ENCODE measurements at places on chromosomes 6 and 20.

GRCh38 chr20:59122566-59122919 is 41.1 kb upstream of the ZNF831 start:
- DNase-seq: no peak

DNA sequence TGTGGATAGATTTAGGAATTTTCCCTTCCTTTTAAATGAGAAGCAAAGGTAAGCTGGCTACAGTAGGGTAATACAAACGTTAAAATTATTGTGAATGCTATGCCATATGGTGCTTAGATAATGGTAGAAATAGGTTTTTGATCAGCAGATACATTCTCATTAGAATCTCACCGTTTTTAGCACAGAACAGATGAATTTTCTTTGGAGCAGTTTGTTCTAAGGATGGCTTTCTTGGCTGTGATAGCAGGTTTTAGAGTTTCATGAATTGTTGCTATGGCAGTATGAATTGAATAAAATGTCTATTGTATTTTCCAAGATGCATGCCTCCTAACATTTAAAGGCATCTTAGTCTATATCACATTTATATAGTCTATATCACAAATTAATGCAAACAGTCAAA is 1394.5 kb downstream of the EPHA7 start:
- no peak for DNase-seq

GRCh38 chr20:38342713-38343310 is 3.5 kb upstream of the LBP start:
- no peak for DNase-seq

GRCh38 chr6:12404651-12405050 is 114.5 kb downstream of the EDN1 start:
- DNase-seq: no peak

DNA sequence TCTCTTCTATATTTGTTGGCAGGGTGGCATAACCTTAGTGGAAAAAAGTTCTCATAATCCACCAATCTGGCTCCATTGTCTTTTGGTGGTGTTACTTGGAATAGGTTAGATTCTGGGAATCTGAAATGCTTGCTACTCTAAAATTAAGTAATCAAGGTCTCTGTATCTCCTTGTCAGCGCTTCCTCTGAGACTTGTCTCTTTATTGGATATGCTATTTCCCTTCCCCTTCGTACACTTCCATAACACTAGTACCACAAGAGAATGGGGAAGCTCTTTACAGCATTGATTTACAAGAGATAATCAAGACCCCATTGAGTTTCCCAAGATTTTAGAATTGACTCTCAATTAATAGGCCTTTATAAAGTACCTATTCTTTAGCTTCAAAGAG is 280.2 kb downstream of the ADGB start:
- no peak for DNase-seq

- no peak for DNase-seq
Measured at GRCh38 chr6:33839399-33840047, 35.7 kb upstream of the MLN start.

DNA sequence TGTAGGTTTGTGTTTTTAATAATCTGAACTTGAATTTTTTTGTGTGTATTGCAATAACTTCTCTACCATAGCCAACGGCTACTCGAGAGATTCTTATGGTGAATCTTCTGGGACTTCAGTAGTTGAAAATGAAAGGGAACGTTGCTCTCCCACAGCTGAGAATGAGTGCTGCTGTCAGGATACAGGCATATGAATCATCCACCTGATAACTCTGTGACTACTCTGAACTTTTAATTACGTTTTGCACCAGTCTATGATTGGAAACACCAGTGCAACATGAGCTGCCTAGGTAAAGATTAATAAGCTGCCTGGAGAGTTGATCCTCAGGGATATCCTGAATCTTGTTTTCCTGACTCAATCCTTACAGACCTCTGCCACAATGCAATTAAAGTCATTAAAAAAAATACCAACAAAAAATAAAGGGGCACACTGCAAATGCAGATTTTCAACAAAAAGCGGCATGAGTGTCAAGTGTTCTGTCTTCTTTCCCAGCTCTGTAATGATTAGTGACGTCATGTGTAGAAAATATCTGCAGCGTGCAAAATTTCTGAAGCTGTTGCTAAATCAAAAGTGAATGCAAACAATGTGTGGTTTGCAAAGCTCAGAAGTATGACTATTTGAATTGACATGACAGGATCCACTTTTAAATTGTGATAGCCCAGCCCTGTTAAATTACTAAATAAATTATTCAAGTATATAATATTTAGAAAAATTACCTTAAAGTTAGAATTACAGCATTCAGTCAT is 432.2 kb downstream of the HTR1B start:
- DNase-seq: no peak

GRCh38 chr6:166739117-166739975 is 112.3 kb upstream of the RPS6KA2 start:
- no peak for DNase-seq

GRCh38 chr20:37071481-37071911 is 24.3 kb downstream of the RBL1 start:
- no peak for DNase-seq

DNA sequence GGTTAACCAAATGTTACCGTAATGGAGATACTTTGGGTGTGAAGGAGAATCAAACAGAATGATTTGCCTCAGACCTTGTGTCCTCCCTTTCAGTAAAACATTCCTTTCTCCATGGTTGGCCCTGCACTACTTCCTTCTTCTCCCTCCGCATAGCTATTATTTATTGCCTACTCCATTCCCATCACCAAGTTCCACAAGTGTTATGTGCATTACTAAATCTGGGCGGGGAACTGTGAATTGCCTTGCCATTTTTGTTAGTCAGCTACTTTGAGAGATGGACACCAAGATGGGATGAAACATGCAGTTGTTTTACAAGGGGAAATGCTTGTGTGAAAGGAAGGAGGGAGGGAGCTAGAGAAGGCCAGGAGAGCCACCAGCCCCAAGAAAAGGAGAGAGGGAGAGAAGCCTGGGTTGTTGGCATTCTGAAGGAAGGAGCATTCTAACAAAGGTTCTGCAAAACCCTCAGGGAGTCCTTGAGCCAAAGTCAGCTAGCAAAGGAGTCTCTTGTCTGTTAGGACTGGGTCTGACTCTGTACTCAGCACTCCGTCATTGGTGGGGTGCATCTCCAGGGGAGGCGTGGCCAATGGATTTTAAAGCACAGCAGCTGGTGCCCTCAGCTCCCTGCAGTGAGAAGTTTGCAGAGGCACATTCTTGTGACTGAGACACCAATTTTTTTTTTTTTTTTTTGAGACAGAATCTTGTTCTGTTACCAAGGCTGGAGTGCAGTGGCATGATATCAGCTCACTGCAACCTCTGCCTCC is 83.6 kb upstream of the CHD6 start:
- DNase-seq: no peak

DNA sequence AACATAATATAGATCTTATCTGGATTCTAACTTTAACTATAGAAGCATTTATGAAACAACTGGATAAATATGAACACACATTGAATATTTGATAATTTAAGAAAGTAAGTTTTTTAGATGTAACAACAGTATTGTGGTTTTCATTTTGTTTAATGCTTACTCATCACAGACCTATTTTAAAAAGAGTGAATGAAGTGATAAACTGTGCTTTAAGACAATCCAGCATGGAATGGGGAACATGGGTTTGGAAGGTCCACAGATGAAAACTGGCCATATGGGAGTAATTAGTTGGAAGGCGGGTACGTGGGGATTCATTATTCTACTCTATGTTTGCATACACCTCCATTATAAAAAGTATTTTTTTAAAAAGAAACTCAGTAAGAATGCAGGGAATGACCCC is 21.2 kb downstream of the EPB41L2 start:
- DNase-seq: no peak

GRCh38 chr20:23048283-23049200 is 930 bp downstream of the THBD start:
- no peak for DNase-seq

DNA sequence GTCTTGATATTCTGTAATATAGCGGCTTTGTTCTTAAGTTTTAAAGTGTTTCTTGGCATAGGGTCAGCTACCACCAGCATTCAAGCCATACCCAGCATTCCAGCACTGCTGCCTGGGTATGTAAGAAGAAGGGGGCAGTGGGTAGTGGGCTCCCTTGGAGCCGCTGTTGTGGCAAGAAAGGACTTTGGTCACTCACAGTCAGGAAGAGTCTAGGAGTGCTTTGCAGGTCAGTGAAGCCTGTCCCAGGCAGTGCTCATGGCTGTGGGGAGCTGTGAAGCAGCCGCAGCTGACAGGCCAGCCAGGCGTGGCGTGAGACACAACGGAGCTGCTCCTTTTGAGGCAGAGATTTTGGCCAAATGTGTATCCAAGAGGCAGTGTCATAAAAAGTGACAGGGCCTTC is 512.0 kb downstream of the CDKAL1 start:
- no peak for DNase-seq

DNA sequence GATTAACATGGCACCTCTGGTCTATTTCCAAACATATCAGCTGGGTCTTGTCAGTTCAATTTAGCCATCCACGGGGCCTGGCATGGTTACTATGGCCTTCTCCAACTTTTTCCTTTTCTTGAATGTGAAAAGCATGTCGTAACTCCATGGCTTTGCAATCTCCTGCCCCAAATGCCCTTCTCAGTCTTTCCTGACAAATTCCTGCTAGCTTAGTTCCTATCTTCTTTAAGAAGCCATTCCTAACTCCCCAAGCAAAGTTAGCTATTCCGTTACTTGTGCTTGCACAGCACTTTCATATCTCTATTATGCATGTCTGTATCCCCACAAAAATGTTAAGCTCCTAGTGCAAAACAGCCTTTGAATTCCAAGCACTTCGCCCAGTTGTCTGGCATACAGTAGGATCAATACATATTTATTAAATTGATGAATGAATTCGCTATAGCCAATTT is 105.6 kb downstream of the AIG1 start:
- DNase-seq: no peak

DNA sequence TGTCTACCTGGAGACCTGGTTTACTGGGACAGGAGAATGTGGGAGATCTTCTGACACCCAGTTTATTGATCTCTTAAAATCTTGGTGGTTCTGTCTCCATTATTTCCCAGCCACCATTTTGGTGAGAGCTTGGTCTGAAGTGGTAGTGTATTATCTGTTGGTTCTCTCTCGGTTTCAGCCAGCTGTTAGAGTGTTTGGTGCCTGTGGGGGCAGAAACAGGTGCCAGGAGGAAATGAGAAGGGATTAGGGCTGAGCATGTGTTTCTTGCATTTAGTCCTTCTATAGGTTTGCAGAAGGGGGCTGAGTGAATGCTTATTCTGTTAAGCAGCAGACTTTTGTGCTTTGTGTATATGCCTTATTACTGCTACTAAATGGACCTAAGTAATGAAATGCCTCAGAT is 9.6 kb downstream of the JARID2 start:
- no peak for DNase-seq

DNA sequence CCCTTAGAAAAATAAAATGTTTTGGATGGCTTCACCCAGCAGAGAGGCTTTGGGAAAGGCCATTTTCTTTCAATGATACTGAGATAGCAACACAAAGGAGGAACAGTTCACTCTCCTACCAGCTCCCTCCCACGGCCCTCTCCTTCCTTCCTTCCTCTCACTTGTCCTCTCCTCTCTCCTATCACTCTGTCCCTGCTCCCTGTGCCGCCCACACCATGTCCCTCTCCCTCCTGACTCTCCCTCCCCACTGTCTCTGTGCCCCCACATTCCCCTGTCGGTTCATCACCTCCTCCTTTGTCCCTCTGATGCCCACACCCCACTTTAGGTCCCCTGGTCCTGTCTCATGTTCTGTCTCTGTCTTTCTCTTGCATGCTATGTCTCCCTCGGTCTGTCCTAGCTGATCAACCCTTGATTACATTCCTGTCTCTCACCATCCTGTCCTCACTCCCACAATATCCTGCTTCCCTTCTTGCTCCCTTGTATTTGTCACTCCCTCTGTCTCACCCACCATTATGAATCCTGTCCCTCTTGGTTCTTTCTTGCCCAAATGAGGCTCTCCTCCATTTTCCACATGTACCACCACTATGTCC is 30.1 kb downstream of the ELMO2 start:
- no peak for DNase-seq

- no peak for DNase-seq
Measured at GRCh38 chr20:17694767-17695166, 5.0 kb upstream of the BANF2 start.

DNA sequence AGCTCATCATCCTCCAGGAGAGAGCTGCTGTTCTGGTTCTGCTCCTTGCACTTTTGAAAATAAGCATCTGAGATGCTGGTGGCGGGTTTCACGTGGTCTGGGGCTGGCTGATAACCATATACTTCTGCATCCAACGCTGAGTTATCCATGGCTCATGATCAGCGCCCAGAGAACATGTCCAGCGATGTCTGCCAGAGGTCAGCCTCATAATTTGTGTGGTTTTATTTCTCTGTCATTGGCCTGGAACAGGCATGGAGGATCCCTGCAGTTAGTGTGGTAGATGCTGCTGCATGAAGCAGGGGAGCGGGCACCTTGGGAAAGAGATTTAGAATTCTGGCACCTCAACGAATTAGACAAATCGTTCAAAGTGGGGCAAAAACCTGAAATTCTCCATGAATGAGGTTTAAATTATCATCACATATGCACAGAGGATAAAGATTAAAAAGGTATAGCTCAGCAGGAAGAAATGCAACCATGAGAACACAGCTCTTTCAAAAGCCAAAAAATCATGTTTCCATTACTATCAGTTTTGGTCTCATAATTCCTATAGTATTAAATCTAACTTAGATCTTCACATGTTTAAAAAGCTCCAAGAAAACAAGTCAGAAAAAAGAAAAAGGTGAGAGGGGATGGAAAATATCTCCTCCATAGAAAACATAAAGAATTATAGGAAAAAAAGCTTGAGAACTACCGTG is 157.2 kb downstream of the SOD2 start:
- no peak for DNase-seq

DNA sequence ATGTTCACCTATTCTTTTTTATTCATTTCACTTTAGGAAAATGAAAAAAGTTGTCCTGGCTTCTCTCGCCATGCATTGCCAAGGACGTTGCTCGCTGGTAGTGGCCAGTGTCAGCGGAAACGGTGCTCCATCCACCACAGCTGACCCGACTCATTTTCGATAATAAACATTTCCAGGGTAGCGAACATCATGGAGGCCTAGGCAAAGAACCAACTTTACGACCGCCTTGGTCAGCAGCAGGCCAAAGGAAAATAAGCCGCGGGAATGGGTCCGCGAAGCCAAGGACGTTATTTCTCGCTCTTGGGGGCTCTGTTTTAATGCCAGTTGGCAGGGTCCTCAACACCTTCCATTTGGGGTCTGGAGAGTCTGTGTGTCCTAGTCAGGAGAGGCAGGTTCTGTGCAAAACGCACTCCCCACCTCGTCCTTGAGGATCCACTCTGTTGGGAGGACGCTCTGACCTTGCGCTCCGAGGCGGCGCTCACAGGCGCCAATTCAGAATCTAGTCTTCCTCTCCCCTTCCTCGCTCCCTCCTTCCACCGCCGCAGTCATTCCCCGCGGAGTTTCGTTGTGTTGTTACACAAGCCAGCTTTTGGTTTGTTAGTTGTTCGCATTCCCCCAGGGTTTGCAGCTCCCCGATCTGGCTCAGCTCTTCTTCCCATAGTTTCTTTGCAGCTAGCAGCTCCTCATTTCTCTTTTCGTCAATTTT is 4.1 kb upstream of the PAX1 start:
- no peak for DNase-seq

Data from activated CD8-positive, alpha-beta memory T cell treated with anti-CD3 and anti-CD28 coated beads for 1 hour (primary cell).